Lower lobe of right lung (tissue), 2 donors: ENCODE measurements at places on chromosomes 7 and 10. TPM values are rescaled to one million over a fixed set of nuclear protein-coding genes. Genes with fewer than 3 reads are reported as not detected.

DNA sequence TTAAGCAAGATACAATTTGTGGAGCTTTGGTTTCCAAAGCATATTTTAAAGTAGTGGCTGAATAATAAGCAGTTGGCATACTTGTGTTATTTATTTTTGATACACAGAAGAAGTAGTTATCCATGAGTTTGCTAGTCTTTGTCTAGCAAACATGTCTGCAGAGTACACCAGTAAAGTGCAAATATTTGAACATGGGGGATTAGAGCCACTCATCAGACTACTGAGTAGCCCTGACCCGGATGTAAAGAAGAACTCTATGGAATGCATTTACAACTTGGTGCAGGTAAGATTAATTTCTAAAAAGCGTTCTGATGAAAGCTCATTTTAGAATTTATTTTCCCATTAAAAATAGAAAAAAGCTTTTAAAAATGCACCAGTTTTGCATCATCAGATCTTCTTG lies 31.4 kb downstream of the ARMC3 start:
- H3K27me3 ChIP-seq, result no peaks in the 10 kb centered on the region
- H3K36me3 ChIP-seq, result no peaks in the 10 kb centered on the region
- DNase-seq, result no peak
- no peaks in the 10 kb centered on the region for H3K4me1 ChIP-seq

DNA sequence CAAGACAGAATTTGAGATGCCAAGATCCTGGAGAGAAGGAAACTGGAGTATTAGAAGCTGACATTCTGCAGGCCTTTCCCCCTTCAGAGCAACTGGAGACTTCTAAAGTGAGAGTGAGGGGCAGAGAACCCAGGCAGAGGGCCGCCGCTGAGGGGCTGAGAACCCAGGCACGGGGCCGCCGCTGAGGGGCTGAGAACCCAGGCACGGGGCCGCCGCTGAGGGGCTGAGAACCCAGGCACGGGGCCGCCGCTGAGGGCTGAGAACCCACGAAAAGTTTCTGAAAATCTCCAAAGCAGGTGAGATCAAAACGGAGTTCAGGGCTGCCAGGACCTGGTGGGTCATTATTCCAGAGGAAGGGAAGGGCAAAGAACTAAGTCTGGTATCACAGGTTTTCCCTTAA lies 126.2 kb downstream of the DLG5 start:
- no peak overlapping the region for H3K4me3 ChIP-seq
- no peaks in the 10 kb centered on the region for H3K27me3 ChIP-seq
- no peak overlapping the region for H3K27ac ChIP-seq
- no peaks in the 10 kb centered on the region for H3K4me1 ChIP-seq
- H3K36me3 ChIP-seq, result peaks cover 86% of the 10 kb centered on the region

GRCh38 chr7:94394109-94394436 lies 622 bp upstream of the COL1A2 start:
- H3K27me3 ChIP-seq, result no peaks in the 10 kb centered on the region
- peak overlapping the region; percentile 57 for H3K4me3 ChIP-seq
- no peaks in the 10 kb centered on the region for H3K36me3 ChIP-seq
- peak overlapping the region; percentile 85 for H3K27ac ChIP-seq

- no peaks in the 10 kb centered on the region for H3K36me3 ChIP-seq
- H3K4me1 ChIP-seq, result no peaks in the 10 kb centered on the region
- no peaks in the 10 kb centered on the region for H3K27me3 ChIP-seq
- no peak overlapping the region for H3K4me3 ChIP-seq
- DNase-seq, result no peak
- H3K27ac ChIP-seq, result no peak overlapping the region
These were observed 19.8 kb upstream of the NXPH1 start for GRCh38 chr7:8413600-8413999.

- no peaks in the 10 kb centered on the region for H3K36me3 ChIP-seq
- DNase-seq, result no peak
- H3K27me3 ChIP-seq, result peaks cover 5% of the 10 kb centered on the region
- H3K27ac ChIP-seq, result peak overlapping the region; percentile 59
- peaks cover 13% of the 10 kb centered on the region for H3K4me1 ChIP-seq
- H3K4me3 ChIP-seq, result no peak overlapping the region
These were observed 128.2 kb upstream of the CHST15 start for GRCh38 chr10:124221356-124222317.

FAM131B gene
- 0.53 TPM for total RNA-seq

SYPL1 gene
- 79.6 TPM for total RNA-seq

- H3K27ac ChIP-seq, result no peak overlapping the region
- H3K36me3 ChIP-seq, result peaks cover 47% of the 10 kb centered on the region
- peaks cover 24% of the 10 kb centered on the region for H3K4me1 ChIP-seq
- no peaks in the 10 kb centered on the region for H3K27me3 ChIP-seq
These were observed 3.0 kb downstream of the NUP42 start for GRCh38 chr7:23184709-23185359.

GRCh38 chr10:78038105-78038504 lies 4.4 kb downstream of the RPS24 start:
- DNase-seq, result no peak
- H3K36me3 ChIP-seq, result peaks cover 79% of the 10 kb centered on the region
- H3K4me3 ChIP-seq, result no peak overlapping the region
- H3K27ac ChIP-seq, result no peak overlapping the region
- H3K4me1 ChIP-seq, result peaks cover 54% of the 10 kb centered on the region

PNLIPRP3 gene
- total RNA-seq, result not detected

DNA sequence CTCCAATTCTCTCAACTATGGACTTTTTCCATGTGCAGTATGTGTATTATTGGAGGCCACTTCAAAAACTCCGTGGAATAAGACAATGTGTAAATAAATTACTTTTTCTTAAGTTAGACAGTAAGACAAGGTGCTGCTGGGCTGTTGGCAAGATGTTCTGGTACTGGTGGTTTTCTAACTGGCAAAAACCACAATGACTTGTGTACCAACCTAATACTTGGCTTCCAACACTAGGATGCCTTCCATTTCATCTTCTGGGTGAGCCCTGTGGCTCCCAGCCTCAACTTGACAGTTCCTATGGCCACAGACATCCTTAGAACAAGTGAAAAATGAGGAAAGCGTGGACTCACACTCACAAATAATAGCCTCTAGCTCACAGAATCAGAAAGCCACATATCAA lies 77.0 kb downstream of the OSBPL3 start:
- no peak overlapping the region for H3K27ac ChIP-seq
- peaks cover 14% of the 10 kb centered on the region for H3K4me1 ChIP-seq
- no peak overlapping the region for H3K4me3 ChIP-seq
- no peaks in the 10 kb centered on the region for H3K27me3 ChIP-seq
- DNase-seq, result no peak

GRCh38 chr7:88664630-88665233 lies 94.8 kb upstream of the ZNF804B start:
- no peak for DNase-seq
- no peaks in the 10 kb centered on the region for H3K4me1 ChIP-seq
- H3K4me3 ChIP-seq, result no peak overlapping the region

- no peaks in the 10 kb centered on the region for H3K27me3 ChIP-seq
- no peak for DNase-seq
- H3K4me1 ChIP-seq, result no peaks in the 10 kb centered on the region
- H3K4me3 ChIP-seq, result no peak overlapping the region
- H3K27ac ChIP-seq, result no peak overlapping the region
- no peaks in the 10 kb centered on the region for H3K36me3 ChIP-seq
These were observed 33.2 kb downstream of the SPAM1 start for GRCh38 chr7:123958186-123958703.

DNA sequence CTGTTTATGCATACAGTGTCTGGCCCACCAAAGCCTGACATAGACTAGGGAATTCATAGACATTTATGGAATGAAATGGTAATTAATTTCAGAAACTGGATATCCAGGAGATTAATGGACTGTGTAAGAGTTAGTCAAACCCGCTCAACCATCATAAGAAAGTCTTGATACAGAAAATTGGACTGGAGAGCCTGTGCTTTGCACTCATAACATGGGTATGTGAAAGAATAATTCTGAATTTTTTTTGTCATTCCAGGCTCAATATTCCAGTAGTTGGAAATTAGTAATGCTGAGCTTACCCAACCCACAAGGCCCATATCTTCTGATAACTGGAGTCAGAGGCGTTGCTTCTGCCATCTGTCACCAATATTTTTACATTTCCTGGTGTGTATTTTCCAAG lies 799.7 kb upstream of the IGFBP3 start:
- no peak for DNase-seq
- H3K27ac ChIP-seq, result no peak overlapping the region
- H3K4me3 ChIP-seq, result no peak overlapping the region
- H3K36me3 ChIP-seq, result no peaks in the 10 kb centered on the region

ADCYAP1R1 gene
- total RNA-seq, result 2.9 TPM

DNA sequence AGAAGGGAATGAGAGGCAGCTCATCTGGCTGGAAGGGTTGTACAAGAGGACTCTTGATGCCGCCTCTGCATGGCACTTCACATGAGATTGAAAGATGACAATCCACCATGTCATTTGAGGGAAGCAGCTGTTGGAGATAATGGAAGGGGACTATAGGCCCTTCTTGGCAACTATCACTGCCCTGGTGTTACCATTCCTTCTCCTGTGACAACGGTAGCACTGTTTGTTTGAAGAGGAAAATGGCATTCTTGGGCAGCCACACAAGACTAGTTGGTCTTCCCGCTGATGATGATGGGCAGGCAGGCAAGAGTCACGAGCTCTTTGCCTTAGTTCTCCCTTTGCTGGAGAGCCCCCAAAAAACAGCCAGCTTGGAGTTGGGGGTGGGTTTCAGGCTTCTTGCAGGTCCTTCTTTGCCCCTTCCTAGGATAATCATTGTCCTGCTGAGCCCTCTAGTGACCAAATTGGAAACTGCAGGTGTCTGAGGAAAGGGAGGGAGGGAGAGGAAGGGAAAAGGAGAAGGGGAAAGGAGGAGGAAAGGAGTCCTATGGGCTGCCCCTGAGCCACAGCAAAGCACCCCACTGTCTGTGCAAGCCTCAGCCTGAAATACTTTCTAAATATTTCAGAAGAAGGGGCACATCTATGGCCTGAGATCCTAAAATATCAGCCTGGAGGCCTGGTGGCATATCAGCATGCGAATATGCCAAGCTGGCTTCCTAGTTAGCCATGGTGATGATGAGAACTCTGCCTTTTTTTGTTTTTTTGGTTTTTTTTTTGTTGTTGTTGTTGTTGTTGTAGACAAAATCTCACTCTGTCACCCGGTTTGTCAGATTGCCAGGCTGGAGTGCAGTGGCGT lies 165.6 kb upstream of the KMT2E start:
- no peak overlapping the region for H3K4me3 ChIP-seq
- no peaks in the 10 kb centered on the region for H3K36me3 ChIP-seq
- H3K27me3 ChIP-seq, result no peaks in the 10 kb centered on the region
- H3K4me1 ChIP-seq, result no peaks in the 10 kb centered on the region
- no peak for DNase-seq

DNA sequence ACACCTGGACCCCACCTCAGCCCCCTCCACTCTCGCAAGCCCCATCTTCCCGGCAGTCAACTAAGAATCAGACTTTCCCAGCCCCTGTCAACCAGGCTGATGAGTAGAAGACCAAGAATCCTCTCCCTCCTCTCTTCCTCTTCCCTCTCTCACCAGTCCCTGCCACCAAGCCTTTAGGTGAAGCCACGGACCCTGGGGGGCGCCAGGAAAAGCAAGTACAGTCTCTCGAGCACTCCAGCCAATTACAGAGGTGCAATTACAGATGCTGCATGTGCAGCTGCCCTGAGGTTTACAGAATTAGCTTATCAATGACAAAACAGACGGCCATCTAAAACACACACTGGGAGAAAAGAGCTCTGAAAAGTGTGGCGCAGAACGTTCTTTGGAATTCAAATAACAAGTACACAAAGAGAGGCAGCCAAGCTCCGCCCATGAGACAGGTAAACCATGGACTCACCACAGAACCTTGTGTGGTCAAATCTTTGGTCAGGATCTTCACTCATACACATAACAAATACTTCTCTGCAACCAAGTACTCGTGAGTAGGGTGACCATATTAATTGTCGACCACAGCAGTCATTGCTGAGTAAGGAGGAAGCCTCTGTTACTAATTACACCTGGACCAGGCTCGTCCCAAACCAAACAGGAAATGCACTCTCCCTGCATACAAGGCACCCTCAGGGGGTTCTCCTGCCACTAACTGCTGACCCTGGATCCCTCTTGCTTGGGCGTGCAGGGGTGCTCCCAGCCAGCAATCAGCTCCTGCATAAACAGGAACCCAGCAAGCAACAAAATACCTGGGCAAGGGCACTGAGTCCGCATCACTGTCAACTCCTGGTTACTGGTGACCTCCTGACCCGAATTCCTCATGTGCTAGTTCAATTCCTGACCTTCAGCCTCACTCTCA lies 189.2 kb downstream of the FAM107B start:
- no peaks in the 10 kb centered on the region for H3K36me3 ChIP-seq
- no peak overlapping the region for H3K27ac ChIP-seq
- no peak overlapping the region for H3K4me3 ChIP-seq
- no peak for DNase-seq
- no peaks in the 10 kb centered on the region for H3K27me3 ChIP-seq

DNA sequence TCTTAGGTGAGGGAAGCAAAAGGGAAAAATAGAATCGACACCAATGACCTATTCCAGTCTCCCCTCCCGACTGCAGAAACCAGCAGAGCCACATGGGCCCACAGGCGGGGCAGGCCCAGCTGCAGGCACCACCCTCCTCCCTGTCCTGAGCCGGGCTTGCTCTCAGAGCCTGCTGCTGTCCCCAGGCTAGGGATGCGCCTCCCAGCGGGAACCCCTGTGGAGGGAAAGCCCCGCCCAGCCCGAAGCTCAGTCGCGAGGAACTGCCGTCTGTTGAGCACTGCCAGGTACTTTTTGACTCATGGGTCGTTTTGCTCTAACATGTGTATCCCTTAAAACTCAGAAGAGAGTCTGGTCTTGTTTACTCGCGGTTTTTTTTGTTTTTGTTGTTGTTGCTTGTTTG lies 124.5 kb upstream of the RET start:
- H3K27ac ChIP-seq, result no peak overlapping the region
- peak; percentile 48 for DNase-seq
- H3K27me3 ChIP-seq, result peaks cover 13% of the 10 kb centered on the region

C10orf62 gene
- total RNA-seq, result not detected

DNA sequence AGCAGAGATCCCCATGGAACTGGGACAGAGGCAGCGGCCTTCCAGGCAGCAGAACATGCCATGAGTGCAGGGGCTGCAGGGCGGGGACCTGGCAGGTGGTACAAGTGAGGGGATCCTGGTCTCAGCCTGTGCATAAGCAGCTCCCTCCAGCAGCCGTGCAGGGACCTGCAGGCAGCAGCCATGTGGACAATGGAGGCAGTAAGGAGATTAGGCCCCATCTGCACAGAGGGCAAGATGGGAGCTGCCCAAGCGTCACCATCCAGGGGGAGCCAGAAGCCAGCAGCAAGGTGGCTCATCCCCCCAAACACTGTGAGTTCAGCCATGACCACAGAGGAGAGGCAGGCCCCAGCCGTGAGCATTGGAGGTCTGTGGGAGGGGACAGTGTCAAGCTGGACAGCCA lies 3.1 kb downstream of the DDC start:
- H3K4me3 ChIP-seq, result no peak overlapping the region
- H3K27ac ChIP-seq, result no peak overlapping the region

- H3K4me3 ChIP-seq, result no peak overlapping the region
- no peak overlapping the region for H3K27ac ChIP-seq
- peaks cover 8% of the 10 kb centered on the region for H3K27me3 ChIP-seq
- H3K36me3 ChIP-seq, result peaks cover 18% of the 10 kb centered on the region
- no peak for DNase-seq
These were observed 13.9 kb downstream of the MYO1G start for GRCh38 chr7:44964831-44965440.
